Activated CD4-positive, CD25-positive, alpha-beta regulatory T cell treated with anti-CD3 and anti-CD28 coated beads, Interleukin-2, amount 50 U/mL, for 24 hours (primary cell): ENCODE measurements at places on chromosomes 7 and 10.

DNA sequence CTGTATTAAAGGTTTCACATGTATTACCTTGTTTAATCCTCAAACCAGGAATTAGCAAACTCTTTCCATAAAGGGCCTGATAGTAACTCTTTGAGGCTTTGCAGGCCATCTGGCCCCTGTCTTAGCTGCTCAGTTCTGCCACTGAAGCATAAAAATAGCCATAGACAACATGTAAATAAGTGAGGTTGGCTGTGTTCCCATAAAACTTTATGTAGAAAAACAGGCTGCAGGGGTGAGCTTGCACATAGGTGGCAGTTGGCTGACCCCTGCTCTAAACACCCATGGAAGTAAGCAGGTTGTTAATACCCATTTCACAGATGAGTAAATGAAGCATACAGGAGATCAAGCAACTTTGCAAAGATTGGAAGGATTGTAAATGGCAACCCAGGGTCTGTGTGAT, 1279.2 kb upstream of the AUTS2 start:
- no peak for ATAC-seq

- no peak for ATAC-seq
Observed at GRCh38 chr7:71459132-71459531, 327.2 kb downstream of the GALNT17 start.

DNA sequence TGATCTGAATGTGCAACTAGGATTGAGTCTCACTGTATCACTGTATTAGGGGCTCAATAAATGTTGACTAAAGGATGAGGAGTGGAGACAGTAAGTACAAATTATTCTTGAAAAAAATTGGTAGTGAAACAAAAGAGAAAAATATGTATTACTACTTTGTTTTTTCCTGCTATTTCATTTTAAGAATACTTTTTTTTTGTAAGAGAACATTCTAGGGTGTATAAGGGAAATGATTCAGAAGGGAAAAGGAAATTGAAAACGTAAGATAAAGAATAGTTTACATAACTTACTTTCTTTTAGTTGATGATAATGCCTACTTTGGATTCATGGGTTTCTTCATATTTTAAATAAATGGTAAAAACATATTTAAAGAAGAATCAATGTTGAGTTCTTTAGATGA, 9.6 kb downstream of the CAPZA2 start:
- peak; percentile 27 for ATAC-seq

DNA sequence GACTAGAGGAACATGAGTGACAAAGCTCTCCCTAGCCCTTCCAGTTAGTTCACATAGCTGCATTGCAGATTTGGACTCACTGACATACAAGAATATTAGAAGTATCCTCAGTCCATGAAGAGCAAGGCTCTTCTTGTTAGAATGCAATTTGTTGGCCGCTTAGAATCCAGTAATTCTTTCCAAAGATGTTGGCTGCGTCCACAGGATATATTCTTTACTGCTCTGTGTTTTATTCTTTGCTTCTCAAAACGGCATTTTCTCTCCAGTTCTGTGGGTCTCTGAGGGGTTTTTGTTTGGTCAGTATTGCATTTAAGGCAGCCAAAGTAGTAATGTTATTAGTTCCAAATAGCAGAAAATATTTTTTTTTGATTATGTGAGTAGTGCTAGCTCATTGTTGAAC, 588.6 kb downstream of the DNAJB9 start:
- ATAC-seq, result no peak

DNA sequence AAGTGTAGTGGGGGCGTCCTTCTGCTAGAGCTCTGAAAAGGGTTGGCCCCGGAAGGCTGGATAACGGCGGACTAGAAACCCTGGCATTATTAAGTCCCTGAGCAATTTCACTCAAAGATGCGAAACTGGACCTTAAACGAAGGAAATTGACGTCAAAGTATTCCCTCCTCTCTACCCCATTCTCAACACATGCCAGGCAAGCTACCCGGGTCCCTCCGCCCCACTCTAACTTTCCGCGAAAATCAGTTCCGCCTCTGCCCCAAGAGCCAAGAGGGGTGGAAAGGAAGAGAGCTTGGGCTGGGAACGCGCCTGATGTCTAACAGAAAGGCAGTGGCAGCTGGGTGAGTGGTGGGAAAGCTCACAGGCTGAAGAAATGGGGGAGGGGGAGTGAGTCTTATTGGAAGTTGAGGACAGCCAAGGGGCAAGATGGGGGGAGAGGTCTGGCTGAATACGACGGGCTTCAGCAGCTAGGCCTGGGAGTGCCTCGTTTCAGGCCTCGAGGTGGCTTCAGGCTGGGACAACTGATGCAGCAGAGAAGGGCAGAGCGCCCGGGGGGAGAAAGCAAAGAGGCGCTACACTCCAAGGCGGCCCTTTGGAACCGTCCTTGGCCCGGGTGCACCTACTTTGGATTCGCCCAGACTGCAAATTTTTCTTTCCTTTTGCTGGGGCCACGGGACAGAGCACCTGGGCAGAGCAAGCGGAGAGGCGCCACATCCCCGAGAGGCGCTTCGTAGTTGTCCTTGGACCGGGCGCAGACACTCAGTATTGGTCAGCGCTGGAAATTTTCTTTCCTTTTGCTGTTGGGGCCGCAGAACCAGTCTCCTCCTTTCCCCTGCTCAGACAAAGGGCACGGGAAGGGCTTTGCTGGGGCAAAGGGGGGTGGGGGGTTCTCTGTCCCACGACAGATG, 2.0 kb upstream of the FEZF1 start:
- no peak for ATAC-seq

DNA sequence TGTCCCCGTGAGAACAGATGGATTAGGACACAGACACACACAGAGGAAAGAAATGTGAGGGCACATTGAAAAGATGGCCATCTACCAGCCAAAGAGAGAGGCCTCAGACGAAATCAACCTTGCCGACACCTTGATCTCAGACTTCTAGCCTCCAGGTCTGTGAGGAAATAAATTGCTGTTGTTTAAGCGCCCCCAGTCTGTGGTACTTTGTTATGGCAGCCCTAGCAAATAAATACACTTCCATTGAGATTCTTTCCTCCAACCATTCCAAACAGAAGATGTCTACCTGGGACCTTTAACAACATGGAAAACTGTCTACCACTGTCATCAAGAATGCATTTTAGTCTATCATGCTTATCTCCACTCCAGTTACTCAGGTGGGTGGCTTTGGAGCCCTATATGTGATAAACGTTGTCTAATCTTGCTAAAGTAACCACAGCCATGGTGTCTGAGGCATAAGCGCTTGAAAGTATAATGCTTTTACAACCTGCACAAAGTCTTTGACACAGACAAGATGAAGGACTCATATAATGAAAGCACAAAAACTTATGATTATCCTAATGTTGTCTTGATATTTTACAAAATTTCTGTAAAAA, 244.3 kb downstream of the MTERF1 start:
- ATAC-seq, result no peak

DNA sequence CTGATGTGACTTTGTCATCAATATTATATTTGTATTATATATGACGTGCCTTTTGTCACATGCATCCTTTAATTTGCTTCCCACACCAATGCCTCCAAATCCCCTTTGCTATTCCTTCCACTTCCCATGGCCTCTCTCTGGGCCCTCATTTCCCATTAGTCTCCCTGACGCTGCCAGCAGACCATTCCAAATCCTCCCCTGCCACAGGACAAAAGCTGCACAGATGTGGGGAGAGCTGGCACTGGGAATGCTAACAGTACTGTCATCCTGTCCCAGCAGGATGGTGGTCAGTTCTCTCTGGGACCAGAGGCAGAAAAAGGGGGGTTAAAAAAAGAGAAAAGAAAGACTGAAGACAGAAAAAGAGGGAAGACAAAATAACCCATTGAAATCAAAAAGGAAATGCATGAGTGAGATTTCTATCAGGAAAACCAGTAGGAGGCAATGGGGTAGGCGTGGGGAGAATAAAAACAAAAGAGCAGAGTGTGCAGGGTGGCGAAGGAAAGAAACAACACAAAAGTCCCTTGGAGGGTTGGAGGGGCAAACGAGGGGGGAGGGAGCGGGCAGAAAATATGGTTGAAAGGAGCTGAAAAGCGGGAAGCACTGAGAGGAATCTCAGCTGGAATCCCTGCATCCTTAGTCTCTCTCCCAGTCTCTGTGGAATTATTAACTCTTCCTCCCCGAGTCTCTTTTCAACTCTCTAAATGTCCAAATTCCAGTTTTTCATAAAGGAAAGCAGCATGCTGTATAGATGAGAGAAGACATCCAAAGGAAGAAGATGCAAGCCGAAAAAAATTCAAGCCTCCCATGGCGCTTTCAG, 59.2 kb upstream of the PTN start:
- no peak for ATAC-seq

GRCh38 chr7:48112401-48113165, 23.5 kb downstream of the UPP1 start:
- ATAC-seq, result no peak

DNA sequence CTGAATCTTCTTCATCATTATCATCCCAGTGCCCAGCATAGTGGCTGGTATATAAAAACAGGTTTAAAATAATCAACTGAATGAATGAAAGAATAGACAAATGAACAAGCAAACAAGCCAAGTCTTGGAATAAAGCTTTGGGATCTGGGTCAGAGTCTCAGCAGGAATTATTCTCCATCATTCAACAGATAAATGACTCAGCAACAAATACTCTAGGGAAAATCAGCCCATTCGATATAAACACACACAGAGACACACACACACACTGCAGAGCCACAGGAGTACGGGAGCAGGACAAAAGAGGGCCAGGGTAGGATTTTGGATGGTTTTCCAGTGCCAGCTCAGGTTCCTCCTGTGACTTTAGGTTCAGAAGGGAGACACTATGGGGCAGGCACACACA, 29.2 kb upstream of the DLX6 start:
- ATAC-seq, result no peak

GRCh38 chr7:29287366-29287765, 92.8 kb downstream of the CHN2 start:
- no peak for ATAC-seq

GRCh38 chr7:37751096-37751495, 67.5 kb downstream of the GPR141 start:
- no peak for ATAC-seq

- ATAC-seq, result no peak
Observed at GRCh38 chr7:50652400-50653125, 87.4 kb upstream of the DDC start.

DNA sequence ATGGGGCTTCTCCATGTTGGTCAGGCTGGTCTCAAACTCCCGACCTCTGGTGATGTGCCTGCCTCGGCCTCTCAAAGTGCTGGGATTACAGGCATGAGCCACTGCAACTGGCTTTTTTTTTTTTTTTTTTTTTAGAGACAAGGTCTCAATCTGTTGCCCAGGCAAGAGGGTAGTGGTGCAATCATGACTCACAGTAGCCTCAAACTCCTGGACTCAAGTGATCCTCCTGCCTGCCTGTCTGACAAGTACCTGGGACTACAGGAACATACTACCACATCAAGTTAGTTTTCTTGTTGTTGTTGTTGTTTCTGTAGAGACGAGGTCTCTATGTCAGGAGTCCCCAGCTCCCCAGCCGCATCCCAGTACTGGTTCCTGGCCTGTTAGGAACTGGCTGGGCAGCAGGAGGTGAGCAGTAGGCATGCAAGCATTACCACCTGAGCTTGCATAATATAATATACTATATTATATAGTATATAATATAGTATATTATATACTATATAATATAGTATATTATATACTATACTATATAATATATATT, 55.7 kb downstream of the TPK1 start:
- no peak for ATAC-seq

- ATAC-seq, result no peak
Observed at GRCh38 chr7:120254845-120255244, 18.1 kb upstream of the KCND2 start.

- peak; percentile 36 for ATAC-seq
Observed at GRCh38 chr7:135938563-135938962, 38.6 kb downstream of the MTPN start.

DNA sequence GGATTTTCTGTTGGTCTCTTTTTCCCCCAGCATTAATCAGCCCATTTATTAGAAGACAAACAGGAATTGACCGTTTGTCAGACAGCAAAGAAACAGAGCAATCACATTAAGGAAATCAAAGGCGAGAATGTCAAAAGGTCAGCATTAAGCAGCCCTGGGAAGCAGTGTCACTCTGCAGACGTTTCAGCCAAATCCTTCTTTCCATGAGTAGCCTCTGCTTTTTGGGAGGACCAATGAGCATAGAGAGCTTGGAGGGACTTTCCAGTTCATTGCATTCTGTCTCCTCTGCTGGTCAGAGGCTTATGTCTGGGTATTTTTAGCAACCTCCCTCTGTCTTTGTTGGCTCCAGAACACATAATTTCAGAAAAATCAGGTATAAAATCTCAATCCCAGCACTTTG, 481.4 kb downstream of the GALNT17 start:
- no peak for ATAC-seq
